Activated T-helper 17 cell treated with anti-CD3 and anti-CD28 coated beads, Interleukin-2, amount 50 U/mL, for 72 hours (primary cell): ENCODE measurements at places on chromosomes 6 and 20.

DNA sequence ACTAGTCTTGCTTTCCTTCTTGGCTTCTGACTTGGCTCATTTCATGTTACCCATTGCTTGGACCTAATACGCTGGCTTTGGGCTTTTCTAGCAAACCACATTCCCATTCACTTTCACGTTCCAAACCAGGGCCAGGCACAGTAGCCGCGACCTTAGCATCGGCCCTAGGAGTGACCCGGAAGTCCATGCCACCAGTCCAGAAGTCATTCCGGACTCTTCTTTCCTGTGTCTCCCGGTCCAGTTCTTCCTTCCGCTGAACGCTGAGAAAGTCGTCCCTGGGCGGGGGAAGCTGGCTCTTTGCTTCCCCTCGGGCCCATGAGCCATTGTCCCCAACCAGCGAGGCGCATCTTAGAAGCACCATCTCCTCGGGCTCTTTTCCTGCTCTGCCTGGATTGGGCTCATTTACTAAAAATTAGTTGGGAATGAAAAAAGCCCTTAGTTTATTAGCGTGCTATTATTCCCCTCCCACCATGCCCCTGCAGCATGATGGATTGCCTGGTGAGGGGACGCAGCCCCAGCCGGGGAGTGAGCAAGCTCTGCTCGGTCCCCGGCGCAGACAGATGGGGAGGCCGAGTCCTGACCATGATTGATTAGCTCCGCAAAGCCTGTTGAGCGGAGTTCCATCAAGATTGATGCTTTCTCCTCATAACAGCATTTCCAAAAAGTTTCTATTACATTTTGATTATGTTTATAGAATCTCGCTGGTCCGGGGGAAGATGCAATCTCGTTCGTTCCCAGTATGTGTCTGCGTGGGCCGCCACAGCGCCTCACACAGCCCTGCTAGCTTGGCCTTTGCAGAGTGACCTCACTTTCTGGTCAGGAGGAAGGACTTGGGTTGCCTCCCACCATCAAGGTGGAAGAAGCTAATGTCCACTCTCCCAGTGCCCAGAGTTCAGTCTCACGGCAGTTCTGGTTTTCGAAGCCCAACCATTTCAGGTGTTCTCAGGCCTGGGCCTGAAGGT, 115.1 kb upstream of the TOP1 start:
- ATAC-seq: no peak

GRCh38 chr6:169669889-169670288, 31.9 kb downstream of the WDR27 start:
- ATAC-seq: no peak

GRCh38 chr6:55776113-55776512, 99.3 kb downstream of the BMP5 start:
- no peak for ATAC-seq

DNA sequence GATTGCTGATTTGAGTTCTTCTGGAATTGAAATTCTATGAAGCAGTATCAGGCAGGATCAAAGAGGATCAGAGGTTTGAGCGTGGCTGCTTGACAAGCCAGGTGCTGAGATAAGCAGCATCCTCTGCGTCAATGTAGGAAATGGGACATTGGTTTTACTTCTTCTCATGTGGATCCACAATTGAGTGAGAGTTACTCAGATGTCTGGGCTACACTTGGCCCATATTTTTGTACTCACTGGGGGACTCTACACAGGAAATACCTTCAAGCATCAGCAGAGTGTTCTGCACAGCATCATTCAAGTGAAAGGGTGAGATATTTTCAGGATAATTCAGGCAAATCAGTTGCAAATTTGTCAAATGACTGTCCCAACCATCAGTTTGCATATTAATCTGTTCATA, 613.9 kb upstream of the ARID1B start:
- ATAC-seq: peak; percentile 19

DNA sequence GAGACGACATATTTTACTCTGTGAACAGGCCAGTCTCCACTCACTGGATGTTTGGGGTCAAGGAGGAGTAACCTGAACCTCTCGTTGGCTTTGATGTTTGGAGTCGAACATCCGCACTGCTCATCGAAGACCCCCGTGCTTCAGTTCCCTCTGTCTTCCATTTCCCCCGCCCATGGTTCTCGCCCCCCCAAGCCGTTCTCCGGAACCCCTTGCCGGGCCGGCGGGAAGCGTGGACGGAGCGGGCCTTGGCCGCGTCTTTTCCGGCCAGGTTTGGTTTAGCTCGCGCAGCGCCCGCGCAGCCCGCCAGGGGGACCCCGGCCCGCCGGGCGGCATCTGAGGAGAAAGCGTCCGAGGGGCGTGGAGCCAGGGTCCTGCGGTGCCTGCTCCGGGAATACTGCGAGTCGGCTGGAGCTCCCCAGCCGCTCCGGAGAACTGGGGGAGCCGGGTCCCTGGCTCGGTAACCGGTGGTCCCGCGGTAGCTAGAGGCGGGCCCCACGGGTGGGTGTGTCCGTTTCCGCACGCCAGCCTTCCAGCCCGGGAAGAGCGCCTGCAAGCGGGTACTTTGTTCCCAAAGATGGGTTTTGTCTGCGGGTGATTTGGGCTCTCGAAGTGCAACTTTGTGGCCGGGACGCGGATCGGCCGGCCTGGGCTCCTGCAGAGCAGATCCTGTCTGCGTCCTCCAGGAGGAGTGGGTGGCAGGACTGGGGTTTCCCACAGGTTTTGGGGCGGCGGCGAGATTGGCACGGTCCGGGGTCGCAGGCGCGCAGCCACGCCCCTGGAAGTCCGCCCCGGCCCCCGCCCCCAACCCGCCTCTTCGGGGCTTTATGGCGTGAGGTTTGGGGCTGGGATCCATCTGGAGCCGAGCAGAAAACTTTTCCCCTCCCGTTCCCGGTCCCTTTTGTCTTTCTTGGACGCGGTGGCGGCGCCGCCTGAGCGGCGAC, at the start of gene TMEM200A:
Gene TMEM200A (plus strand): TSS at position 852 of the 941 bp plus-strand sequence. CDS start 74,406 bp downstream, outside the sequence.
- ATAC-seq: peak; percentile 69
